ENCODE measurements at places on chromosomes 11 and 22.

GRCh38 chr11:117072517-117073461 is 25.4 kb downstream of the SIK3 start:
- no peaks in the 10 kb centered on the region for H3K36me3 ChIP-seq
- peaks cover 14% of the 10 kb centered on the region for H3K4me1 ChIP-seq
- H3K27me3 ChIP-seq = no peaks in the 10 kb centered on the region

DNA sequence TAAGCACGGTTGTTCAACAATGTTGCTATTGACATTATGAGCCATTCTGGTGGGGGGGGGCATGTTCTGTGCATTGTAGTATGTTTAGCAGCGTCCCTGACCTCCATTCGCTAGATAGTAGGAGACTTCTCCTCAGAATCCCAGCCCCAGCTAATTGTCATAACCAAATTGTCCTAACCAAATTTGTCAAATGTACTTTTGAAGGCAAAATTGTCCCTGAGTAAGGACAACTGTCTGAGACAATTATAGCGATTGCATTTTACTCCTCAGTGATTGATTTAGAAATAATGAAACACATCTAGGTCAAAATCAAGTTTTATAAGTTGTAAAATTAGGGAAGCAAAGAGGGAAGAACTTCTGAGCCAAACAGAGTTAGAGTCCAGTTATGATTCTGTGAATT is 541.8 kb upstream of the CHORDC1 start:
- no peaks in the 10 kb centered on the region for H3K4me1 ChIP-seq
- H3K27me3 ChIP-seq = no peaks in the 10 kb centered on the region
- no peak overlapping the region for H3K27ac ChIP-seq
- no peak overlapping the region for H3K4me3 ChIP-seq

- peaks cover 4% of the 10 kb centered on the region for H3K4me1 ChIP-seq
- DNase-seq = no peak
Measured at GRCh38 chr11:45141171-45141570, 5.3 kb upstream of the PRDM11 start.

- no peak for DNase-seq
- H3K4me1 ChIP-seq = peaks cover 5% of the 10 kb centered on the region
- no peaks in the 10 kb centered on the region for H3K36me3 ChIP-seq
- no peaks in the 10 kb centered on the region for H3K27me3 ChIP-seq
- H3K27ac ChIP-seq = no peak overlapping the region
Measured at GRCh38 chr11:67577951-67578350, 5.7 kb upstream of the GSTP1 start.

GRCh38 chr11:19558189-19558986 is 154.2 kb upstream of the NAV2 start:
- peaks cover 14% of the 10 kb centered on the region for H3K27me3 ChIP-seq
- H3K27ac ChIP-seq = no peak overlapping the region
- no peak overlapping the region for H3K4me3 ChIP-seq
- no peaks in the 10 kb centered on the region for H3K36me3 ChIP-seq
- DNase-seq = no peak
- H3K4me1 ChIP-seq = no peaks in the 10 kb centered on the region

- H3K36me3 ChIP-seq = no peaks in the 10 kb centered on the region
- no peak overlapping the region for H3K27ac ChIP-seq
- peaks cover 5% of the 10 kb centered on the region for H3K4me1 ChIP-seq
- H3K4me3 ChIP-seq = no peak overlapping the region
Measured at GRCh38 chr11:78419327-78419726, 1.7 kb upstream of the GAB2 start.

DNA sequence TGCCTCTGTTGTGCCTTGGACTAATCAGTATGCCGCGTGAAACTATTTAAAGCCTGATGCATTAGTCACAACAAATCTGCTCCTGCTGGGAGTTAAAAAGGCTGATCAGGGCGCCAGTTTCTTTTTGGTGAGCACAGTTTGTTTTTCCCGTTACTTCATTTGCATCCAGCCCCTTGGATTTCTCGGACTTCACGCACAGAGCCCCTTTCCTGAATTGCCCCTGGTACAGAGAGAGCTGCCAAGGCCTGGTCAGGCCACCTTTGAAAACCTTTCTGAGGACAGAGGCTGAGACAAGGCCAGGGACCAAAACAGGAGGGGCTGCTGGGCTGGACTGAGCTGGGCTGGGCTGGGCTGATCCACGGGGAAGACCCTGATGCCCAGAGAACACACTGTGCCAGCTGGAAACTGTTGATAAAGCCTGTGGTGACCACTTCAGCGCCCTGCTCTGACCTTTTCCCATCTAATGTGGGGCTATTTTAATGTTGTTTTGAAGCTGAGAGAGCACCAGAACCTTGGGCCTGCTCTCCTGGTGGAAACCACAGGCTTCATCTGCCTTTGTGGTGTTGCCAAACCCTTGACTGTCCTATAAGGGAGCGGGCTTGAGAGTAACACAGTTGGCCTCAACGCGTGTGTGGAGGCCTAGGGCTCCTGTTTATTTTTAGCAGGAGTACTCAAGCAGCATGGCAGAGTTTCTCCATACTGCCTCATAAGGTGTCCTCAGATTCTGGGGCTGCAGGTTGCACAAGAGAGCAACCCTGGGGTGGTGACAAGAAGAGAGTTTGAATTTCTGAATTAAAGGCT is 44.2 kb downstream of the NAV2 start:
- H3K4me3 ChIP-seq = no peak overlapping the region
- H3K4me1 ChIP-seq = no peaks in the 10 kb centered on the region
- no peak for DNase-seq

GRCh38 chr11:60872961-60873524 is 5.7 kb downstream of the ZP1 start:
- H3K27me3 ChIP-seq = peaks cover 29% of the 10 kb centered on the region
- no peak overlapping the region for H3K27ac ChIP-seq
- H3K4me1 ChIP-seq = peaks cover 8% of the 10 kb centered on the region
- DNase-seq = no peak
- H3K36me3 ChIP-seq = peaks cover 7% of the 10 kb centered on the region

DNA sequence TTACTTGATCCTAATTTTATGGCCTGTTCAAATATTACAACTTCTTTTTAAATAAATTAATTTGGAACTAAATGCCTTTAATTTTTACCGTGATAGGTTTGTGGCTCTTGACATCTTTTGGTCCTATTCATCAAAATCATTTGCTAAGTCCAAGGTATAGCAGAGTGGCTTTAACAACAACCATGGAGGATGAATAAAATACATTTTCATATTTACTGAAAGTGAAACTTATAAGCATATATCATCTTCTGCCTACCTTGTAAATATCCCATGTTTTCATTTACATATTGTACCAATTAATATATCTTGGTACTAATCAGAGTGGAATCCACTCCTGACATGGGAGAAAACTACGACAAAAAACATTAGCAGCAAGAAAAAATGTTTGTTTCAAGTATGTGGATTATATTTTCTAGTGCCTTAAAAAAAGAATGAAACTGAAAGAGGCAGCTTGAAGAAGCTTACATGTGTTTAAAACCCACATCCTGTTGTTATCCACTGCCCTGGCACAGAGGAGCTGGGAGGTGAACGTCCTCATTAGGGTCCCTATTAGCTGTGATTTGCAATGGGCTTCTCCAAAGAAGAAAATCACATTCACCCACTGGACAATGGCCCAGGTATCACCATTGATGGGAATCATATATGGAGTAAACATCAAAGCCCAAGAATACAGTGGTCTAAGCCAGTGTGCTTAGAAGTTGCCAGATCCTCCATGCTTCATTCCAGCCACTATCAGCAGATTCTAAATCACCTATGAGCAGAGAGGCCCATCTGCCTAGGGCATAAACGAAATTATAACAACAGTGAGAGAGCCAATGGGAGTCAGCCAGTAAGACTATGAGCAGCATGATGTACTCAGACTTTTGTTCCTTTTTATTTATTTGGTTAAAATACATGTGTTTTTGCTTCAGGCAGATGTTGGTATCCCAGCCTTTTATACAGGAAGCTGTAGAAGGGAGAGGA is 84.7 kb downstream of the MAML2 start:
- peaks cover 75% of the 10 kb centered on the region for H3K4me1 ChIP-seq
- peak overlapping the region; percentile 88 for H3K27ac ChIP-seq
- DNase-seq = peak; percentile 41
- no peaks in the 10 kb centered on the region for H3K36me3 ChIP-seq
- no peaks in the 10 kb centered on the region for H3K27me3 ChIP-seq
- peak overlapping the region; percentile 22 for H3K4me3 ChIP-seq

- H3K27ac ChIP-seq = no peak overlapping the region
- H3K36me3 ChIP-seq = peaks cover 68% of the 10 kb centered on the region
- DNase-seq = no peak
- no peaks in the 10 kb centered on the region for H3K4me1 ChIP-seq
Measured at GRCh38 chr22:50216684-50217520, 16.1 kb downstream of the SELENOO start.

DNA sequence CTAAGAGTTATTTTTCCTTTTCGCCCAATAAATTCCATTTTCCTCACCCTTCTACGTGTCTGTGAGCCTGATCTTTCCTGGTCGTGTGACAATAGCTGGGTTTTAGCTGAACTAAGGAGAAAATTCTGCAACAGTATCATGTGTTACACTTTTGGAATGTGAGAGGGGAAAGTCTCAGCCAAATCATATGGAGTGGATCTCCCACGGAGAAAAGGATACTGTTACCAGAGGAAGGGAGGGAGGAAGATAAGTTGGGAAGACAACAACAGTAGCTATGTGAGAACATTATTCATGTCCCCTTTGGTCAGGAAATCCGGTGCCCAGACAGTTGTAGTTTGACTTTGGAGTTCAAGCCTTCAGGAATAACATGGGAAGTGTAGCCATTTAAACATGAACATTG is 584.0 kb upstream of the RAG2 start:
- no peaks in the 10 kb centered on the region for H3K4me1 ChIP-seq
- H3K36me3 ChIP-seq = no peaks in the 10 kb centered on the region
- no peak overlapping the region for H3K27ac ChIP-seq
- no peak overlapping the region for H3K4me3 ChIP-seq
- DNase-seq = no peak

GRCh38 chr11:69702239-69702691 is 1.6 kb downstream of the FGF19 start:
- H3K27me3 ChIP-seq = peaks cover 81% of the 10 kb centered on the region
- no peak overlapping the region for H3K27ac ChIP-seq
- H3K4me1 ChIP-seq = no peaks in the 10 kb centered on the region
- no peak overlapping the region for H3K4me3 ChIP-seq
- no peak for DNase-seq

DNA sequence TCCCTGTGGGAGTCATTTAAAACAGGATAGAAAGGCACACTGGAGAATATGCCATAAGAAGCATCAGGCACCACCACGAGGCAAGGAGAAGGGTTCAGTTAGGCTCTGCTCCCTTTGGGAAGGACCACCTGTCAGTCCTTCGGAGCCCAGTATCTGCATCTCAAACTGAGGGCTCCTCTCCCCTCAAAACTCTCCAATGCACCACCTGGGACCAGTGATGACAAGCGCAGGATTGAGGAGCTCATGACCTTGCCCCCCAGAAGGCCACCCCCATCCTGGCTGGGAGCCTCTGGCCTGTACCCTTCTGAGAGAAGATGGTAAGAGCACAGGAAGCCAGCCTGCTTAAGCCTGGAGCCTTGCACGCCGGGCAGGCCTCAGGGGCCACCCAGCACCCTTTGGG is 39.4 kb downstream of the OPCML start:
- no peak for DNase-seq
- H3K4me1 ChIP-seq = no peaks in the 10 kb centered on the region
- H3K4me3 ChIP-seq = no peak overlapping the region
- H3K27ac ChIP-seq = no peak overlapping the region
- H3K27me3 ChIP-seq = no peaks in the 10 kb centered on the region

- H3K4me3 ChIP-seq = no peak overlapping the region
- DNase-seq = no peak
- peaks cover 22% of the 10 kb centered on the region for H3K4me1 ChIP-seq
- no peaks in the 10 kb centered on the region for H3K27me3 ChIP-seq
Measured at GRCh38 chr22:39091126-39092081, 5.6 kb upstream of the APOBEC3H start.

DNA sequence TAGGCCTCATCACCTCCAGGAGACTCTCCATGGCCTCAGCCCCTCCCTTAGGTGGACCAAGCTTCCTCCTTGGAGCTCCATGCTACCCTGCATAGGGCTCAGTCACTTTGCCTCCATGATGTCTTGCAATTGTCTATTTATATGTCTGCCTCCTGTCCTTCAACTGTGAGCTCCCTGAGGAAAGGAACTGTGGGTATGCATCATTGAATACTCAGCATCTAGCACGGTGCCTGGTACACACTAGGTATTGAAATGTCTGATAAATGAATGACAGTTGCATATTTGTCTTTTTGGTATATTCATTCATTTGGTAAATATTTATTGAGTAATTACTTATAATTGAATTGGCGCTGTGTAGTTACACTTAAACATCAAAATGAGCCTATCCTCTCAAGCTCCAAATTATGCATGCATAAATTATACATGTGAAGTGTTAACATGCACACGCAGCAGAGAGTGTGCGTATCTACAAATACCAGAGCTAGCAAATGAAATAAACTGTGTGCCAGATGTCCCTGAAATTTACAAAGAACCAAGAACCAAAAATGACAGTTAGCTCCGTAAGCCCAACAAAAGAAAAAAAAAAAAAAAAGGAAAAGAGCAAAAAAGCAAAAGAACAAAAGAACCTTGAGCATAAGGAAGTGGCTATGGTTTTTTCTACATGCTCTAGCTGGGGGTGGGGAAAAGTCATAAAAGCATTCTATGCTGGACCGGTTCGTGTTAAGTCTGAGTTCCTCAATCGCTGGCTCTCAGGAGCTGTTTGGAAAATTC is 25.2 kb downstream of the GRAP2 start:
- peak overlapping the region; percentile 34 for H3K27ac ChIP-seq
- H3K36me3 ChIP-seq = no peaks in the 10 kb centered on the region
- no peak for DNase-seq
- peak overlapping the region; percentile 46 for H3K4me3 ChIP-seq
- H3K4me1 ChIP-seq = peaks cover 82% of the 10 kb centered on the region
- no peaks in the 10 kb centered on the region for H3K27me3 ChIP-seq

- peaks cover 6% of the 10 kb centered on the region for H3K27me3 ChIP-seq
- no peak overlapping the region for H3K27ac ChIP-seq
- H3K4me1 ChIP-seq = no peaks in the 10 kb centered on the region
- H3K36me3 ChIP-seq = no peaks in the 10 kb centered on the region
Measured at GRCh38 chr11:81995889-81996288, 737.8 kb downstream of the FAM181B start.

DNA sequence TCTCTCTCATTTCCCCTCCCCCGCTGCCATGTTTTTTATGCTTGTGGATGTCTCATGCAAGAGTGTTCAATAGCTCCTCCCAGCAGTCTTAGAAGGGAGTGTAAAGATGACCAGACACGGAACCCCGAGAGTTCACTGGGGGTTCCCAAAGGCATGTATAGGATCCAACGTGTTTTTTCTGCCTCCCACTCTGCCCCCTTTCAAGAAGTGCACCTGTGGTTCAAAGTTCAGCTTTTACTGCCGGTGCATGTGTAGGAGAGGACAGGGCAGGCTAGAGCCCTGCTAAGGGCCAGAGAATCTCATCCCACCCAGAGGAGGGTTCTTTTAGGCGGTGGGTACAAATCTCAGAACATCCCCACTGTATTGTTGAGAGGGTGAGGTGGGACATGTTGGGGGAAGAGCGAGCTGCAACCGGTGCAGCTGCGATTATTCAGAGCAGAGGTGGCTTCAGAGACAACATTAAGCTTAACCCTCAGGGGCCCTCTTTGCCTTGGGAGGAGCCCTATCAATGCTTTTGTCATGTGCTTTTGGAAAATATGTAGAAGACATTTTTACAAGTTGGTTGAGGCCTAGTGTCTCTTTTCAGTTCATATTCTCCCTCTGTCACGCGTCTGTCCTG is 14.5 kb downstream of the MIF start:
- DNase-seq = no peak
- no peak overlapping the region for H3K27ac ChIP-seq
- H3K4me1 ChIP-seq = peaks cover 2% of the 10 kb centered on the region
- H3K36me3 ChIP-seq = no peaks in the 10 kb centered on the region

- no peaks in the 10 kb centered on the region for H3K36me3 ChIP-seq
- no peaks in the 10 kb centered on the region for H3K27me3 ChIP-seq
- H3K4me1 ChIP-seq = no peaks in the 10 kb centered on the region
- H3K27ac ChIP-seq = no peak overlapping the region
- DNase-seq = no peak
Measured at GRCh38 chr11:104661901-104662300, 236.4 kb downstream of the CASP12 start.

Data from T-cell (primary cell).